Activated CD8-positive, alpha-beta T cell treated with anti-CD3 and anti-CD28 coated beads for 36 hours (primary cell): ENCODE measurements at places on chromosomes 12 and 14. TPM values are rescaled to one million over a fixed set of nuclear protein-coding genes. Genes with fewer than 3 reads are reported as not detected.

- peaks cover 2% of the 10 kb centered on the region for H3K27me3 ChIP-seq
- no peaks in the 10 kb centered on the region for H3K36me3 ChIP-seq
- no peak overlapping the region for H3K27ac ChIP-seq
Measured at GRCh38 chr12:47981496-47982260, 18.3 kb downstream of the TMEM106C start.

Gene SRRM4
- not detected for total RNA-seq

Gene CLEC1B
- total RNA-seq = not detected

DNA sequence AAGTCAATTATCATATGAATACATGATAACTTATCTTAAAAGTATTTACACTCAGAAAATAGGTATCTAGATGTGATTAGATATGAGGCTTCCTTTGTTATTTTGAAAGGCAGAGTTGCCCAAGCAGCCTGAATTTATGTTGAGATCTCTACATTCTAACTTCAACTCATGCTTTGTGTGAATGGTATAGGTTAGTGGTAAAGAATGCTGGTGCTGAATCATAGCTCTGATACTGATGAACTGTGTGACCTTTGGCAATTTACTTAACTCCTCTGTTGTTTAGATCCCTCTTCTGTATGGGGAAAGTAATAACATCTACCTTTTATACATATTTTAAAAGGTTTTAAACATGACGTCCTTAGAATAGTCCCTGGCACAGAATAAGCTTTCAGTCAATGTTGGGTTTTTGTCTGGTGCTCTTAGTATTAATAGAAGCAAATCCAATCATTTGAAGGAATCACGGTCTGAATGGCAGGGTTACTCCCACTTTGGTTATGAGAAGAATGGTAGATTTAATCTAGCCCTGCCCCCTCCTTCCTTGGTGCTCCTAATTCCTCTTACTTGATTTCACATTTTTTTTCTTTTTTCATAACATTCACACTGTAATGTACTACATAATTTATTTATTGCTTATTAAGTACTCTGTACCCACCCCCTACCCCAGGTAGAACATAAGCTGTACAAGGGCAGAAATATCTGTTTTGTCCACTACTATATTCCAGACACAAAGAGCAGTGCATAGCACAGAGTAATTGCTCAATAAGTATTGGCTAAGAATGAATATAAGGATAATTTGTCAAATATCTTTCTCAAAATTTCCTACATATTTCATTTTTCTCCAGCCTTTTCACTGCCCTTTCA is 203.3 kb upstream of the KRR1 start:
- no peak overlapping the region for H3K27ac ChIP-seq
- H3K27me3 ChIP-seq = peaks cover 9% of the 10 kb centered on the region
- peaks cover 15% of the 10 kb centered on the region for H3K4me1 ChIP-seq
- H3K36me3 ChIP-seq = no peaks in the 10 kb centered on the region

- H3K27me3 ChIP-seq = no peaks in the 10 kb centered on the region
- H3K4me3 ChIP-seq = no peak overlapping the region
- H3K36me3 ChIP-seq = no peaks in the 10 kb centered on the region
- H3K27ac ChIP-seq = no peak overlapping the region
- no peak for DNase-seq
- H3K4me1 ChIP-seq = no peaks in the 10 kb centered on the region
Measured at GRCh38 chr12:77861317-77861716, 30.6 kb downstream of the NAV3 start.

Gene DDN
- total RNA-seq = 1.2 TPM

DNA sequence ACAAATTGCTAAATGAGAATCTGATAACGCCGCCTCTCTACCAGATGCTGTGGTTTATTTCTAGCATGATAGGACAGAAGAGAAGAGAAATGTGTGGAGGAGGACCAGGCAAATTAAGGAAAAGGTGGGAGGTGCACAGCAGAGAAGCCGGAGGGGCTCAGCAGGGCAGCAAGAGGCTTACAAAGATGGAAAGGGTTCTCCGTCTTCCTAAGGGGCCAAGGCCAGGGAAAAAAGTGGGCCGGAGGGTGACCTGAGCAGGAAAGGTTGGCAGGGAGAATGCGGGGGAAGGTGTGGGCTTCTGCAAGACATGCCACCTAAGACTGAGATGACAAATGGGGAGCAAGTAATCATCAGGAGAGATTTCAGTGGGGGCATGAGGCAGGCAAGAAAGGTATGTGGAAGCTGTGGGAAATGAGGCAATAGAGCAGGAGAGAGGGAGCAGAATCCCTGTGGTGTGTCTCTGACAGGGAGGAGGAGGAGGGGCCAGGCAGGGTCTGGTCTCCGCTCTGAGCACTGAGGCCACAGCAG is 18.7 kb downstream of the MANSC1 start:
- H3K4me3 ChIP-seq = no peak overlapping the region
- H3K27me3 ChIP-seq = no peaks in the 10 kb centered on the region
- no peak for DNase-seq
- H3K27ac ChIP-seq = no peak overlapping the region

DNA sequence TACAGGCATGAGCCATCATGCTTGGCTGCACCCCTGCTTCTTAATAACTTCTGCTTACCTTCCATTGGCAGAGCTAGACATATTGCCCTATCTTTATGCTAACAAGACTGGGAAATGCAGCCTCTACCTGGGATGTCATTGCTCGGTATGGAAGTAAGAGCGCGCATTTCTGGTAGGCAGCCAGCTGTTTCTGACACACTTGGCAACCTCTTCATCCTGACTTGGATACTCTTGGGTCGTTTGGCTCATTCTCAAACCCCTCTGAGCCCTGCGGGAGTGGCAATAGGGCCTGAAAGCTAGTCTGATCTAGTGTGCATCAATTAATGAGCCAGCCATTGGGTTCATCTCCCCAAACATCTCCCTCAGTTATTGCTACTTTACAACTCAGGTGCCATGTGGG is 5.4 kb upstream of the PLBD1 start:
- H3K36me3 ChIP-seq = no peaks in the 10 kb centered on the region
- peaks cover 13% of the 10 kb centered on the region for H3K27me3 ChIP-seq
- DNase-seq = no peak
- H3K4me3 ChIP-seq = no peak overlapping the region
- peaks cover 19% of the 10 kb centered on the region for H3K4me1 ChIP-seq

DNA sequence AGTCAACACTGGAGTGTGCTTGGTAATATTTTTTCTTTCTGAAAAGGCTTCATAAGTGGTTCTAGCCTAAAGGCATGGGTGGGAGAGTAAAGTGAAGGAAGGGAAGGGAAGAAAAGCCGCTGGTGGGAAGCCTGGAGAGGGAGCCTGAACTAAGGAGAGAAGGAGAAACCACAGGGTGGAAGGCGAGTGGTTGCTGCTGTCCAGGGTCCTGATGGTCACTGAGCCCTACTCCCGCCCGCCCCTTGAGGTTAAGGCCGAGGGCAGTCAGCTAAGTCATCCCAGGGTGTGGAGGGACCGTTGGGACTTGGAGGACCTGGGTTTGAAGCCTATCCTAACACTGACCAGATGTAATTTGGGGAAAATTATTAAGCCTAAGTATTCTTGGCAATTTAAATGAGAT is 189.1 kb downstream of the PIWIL1 start:
- H3K36me3 ChIP-seq = no peaks in the 10 kb centered on the region
- no peak overlapping the region for H3K4me3 ChIP-seq
- peaks cover 4% of the 10 kb centered on the region for H3K27me3 ChIP-seq
- no peaks in the 10 kb centered on the region for H3K4me1 ChIP-seq
- DNase-seq = peak; percentile 5
- H3K27ac ChIP-seq = no peak overlapping the region

DNA sequence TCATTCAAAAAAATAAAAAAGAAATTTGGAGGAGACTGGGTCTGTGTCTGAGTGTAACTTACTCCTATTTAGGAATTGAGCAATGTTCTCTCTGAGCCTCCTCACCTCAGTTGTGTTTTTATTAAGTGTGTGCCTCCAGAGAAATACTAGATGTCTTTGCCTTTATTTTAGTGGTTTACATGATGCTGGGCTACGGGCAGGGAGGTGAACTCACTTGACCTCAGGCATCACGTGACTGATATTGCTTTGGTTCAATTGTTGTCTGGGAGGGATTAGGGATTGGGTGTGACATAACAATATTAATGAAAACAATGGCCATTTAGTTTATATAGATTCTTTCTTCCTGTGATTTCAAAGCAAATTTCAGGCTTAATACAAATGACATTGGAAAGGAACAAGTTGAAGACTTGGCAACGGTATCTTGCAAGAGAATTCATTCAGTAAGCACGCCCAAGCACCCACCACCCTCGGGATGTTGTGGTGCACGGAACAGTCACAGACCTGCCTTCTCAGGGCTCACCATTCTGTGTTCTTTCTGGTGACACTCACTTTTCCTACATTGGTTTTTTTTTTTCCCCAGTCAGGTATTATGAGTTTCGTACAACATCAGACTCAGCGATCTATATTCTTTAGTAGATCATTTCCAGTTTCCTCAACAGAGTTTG is 77.5 kb downstream of the BMP4 start:
- no peak for DNase-seq
- no peak overlapping the region for H3K4me3 ChIP-seq
- no peaks in the 10 kb centered on the region for H3K36me3 ChIP-seq
- H3K4me1 ChIP-seq = no peaks in the 10 kb centered on the region

- H3K27me3 ChIP-seq = no peaks in the 10 kb centered on the region
- no peak overlapping the region for H3K27ac ChIP-seq
- peaks cover 50% of the 10 kb centered on the region for H3K36me3 ChIP-seq
- peaks cover 53% of the 10 kb centered on the region for H3K4me1 ChIP-seq
Measured at GRCh38 chr14:61493239-61493638, 171.9 kb downstream of the PRKCH start.

- DNase-seq = peak; percentile 62
- H3K27me3 ChIP-seq = no peaks in the 10 kb centered on the region
- H3K27ac ChIP-seq = peak overlapping the region; percentile 98
- H3K36me3 ChIP-seq = peaks cover 17% of the 10 kb centered on the region
- peaks cover 94% of the 10 kb centered on the region for H3K4me1 ChIP-seq
Measured at GRCh38 chr14:50085570-50086320, 30.6 kb downstream of the VCPKMT start.

Gene ZNF605
- total RNA-seq = 6.8 TPM

Gene CDCA3
- total RNA-seq = 74.6 TPM

Gene TEAD4
- 4.6 TPM for total RNA-seq

- no peaks in the 10 kb centered on the region for H3K36me3 ChIP-seq
- DNase-seq = no peak
- H3K27ac ChIP-seq = no peak overlapping the region
- H3K4me3 ChIP-seq = no peak overlapping the region
Measured at GRCh38 chr14:51441001-51441400, 201.0 kb downstream of the TMX1 start.

GRCh38 chr12:46698003-46698402 is 127.8 kb downstream of the SLC38A4 start:
- no peak for DNase-seq
- H3K36me3 ChIP-seq = no peaks in the 10 kb centered on the region
- no peak overlapping the region for H3K4me3 ChIP-seq
- H3K27me3 ChIP-seq = no peaks in the 10 kb centered on the region
- H3K27ac ChIP-seq = no peak overlapping the region
- no peaks in the 10 kb centered on the region for H3K4me1 ChIP-seq

Gene AQP2
- not detected for total RNA-seq

Gene TTLL5
- total RNA-seq = 23.6 TPM

Gene A2M
- not detected for total RNA-seq

Gene HNF1A
- not detected for total RNA-seq

DNA sequence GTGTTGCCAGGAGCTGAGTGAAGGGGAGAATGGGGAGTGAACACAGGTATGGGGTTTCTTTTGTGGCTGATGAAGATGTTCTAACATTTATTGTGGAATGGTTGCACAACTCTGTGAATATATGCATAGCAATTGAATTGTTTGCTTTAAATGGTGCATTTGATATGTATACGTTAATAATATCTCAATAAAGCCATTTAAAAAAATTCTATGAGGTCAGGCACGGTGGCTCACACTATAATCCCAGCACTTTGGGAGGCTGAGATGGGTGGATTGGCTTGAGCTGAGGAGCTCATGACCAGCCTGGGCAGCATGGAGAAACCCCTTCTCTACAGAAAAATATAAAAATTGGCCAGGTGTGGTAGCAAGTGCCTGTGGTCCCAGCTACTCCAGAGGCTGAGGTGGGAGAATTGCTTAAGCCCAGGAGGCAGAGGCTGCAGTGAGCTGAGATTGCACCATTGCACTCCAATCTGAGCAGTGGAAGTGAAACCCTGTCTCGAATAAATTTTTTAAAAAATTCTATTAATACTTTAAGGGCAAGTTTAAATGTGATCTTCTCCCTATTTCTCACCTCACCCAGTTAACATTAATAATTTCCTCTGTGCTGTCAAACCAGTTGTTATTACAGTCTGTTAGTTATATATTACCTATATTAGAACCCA is 65.3 kb downstream of the DENND5B start:
- H3K27me3 ChIP-seq = peaks cover 5% of the 10 kb centered on the region
- H3K4me3 ChIP-seq = no peak overlapping the region
- no peaks in the 10 kb centered on the region for H3K4me1 ChIP-seq
- no peak for DNase-seq
- H3K27ac ChIP-seq = no peak overlapping the region
- no peaks in the 10 kb centered on the region for H3K36me3 ChIP-seq

DNA sequence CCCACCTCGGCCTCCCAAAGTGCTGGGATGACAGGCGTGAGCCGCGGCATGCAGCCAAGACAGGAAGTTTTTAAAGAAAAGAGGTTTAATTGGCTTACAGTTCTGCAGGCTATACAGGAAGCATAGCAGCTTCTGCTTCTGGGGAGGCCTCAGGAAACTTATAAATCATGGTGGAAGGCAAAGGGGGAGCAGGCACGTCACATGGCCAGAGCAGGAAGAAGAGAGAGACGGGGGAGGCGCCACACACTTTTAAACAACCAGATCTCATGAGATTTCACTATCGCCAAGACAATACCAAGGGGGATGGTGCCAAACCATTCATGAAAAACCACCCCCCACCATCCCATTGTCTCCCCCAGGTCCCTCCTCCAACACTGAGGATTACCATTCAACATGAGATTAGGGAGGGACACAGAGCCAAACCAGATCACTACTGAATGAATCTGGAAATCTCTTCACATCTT is 14.1 kb downstream of the CCDC63 start:
- no peaks in the 10 kb centered on the region for H3K27me3 ChIP-seq
- H3K4me1 ChIP-seq = peaks cover 7% of the 10 kb centered on the region
- no peaks in the 10 kb centered on the region for H3K36me3 ChIP-seq
- no peak overlapping the region for H3K4me3 ChIP-seq
- peak overlapping the region; percentile 68 for H3K27ac ChIP-seq

Gene MIP
- not detected for total RNA-seq

Gene LHX5
- not detected for total RNA-seq

Gene BCAT1
- 53.3 TPM for total RNA-seq

- H3K4me3 ChIP-seq = peak overlapping the region; percentile 79
- peaks cover 57% of the 10 kb centered on the region for H3K36me3 ChIP-seq
- peak; percentile 92 for DNase-seq
- peaks cover 92% of the 10 kb centered on the region for H3K4me1 ChIP-seq
Measured at GRCh38 chr14:99230208-99231151, 41.5 kb downstream of the BCL11B start.
